Mesenteric fat pad (tissue), 1 donor: ENCODE measurements at places on chromosomes 16 and 17. TPM values are rescaled to one million over a fixed set of nuclear protein-coding genes. Genes with fewer than 3 reads are reported as not detected.

SAMD14 gene
- 1.4 TPM for total RNA-seq

EFCAB13 gene
- 5.6 TPM for total RNA-seq

TCAP gene
- total RNA-seq: 0.64 TPM

DNA sequence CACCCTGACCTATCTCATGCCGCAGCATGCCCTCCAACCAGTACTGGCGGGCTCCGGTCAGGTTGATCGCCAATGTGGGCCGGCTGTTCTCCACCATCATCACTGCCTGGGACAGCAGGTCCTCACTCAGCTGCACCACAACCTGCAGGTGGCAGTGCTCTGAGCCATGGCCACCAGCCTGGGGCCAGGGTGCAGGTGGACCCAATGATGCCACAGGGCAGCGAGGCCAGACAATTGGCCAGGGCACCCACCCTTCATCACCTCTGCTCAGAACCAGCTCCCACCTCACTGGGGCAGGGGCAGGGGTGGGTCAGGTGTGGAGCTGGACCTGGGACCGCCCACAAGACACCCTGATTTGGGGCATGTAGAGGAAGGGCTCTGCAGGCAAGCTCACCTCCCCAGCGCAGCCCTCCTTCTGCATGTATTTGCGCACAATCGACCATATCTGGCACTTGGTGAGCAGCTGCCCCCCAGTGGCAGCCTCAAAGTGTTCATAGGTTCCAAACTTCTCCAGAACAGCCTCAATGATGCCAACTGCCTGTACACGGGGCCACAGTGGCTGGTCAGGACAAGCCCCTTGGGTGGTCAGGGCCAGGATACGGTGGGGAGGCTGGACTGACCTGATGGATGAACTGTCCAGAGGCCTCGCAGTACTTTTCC, 4.2 kb downstream of the MATCAP1 start:
- no peak for DNase-seq

GRCh38 chr17:69477903-69478266, 63.4 kb downstream of the MAP2K6 start:
- no peak for DNase-seq
